ENCODE measurements at places on chromosomes 16 and 17.

DNA sequence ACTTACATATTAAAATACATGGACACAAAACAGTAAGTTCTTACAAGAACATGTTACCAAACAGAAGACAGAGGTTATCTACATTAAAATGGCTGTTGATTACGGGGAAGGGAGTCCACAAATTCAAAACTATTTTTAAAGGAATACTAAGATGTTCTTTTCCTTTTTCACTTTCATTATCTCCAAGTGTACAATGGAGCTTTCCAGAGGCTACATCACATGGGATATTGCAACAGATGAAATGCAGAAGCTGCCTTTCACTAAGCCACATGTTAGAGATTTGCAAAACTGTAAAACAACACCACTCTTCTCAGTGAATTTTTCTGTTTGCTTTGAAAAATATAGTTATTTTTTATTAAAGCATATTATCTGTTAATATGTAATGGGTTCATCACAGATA, 53.6 kb downstream of the XPO6 start:
- DNase-seq = no peak

DNA sequence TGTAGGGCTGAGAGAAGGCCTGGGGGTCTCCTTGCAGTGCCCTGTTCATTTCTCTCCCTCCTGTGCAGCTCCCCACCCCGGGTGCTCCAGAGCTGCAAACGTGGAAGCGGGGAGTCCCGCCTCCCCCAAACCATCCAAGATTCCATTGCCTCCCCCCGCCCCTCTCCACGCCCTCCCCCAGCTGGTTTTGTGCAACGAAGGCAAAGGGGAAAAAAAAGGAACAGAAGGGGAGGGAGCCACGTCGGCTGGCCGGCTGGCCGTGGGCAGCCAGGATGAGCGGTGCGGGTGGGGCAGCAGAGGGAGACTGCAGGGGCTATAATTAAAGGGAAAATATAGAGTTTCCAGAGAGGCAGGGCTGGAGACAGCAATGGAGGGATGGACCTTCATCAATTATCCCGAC, 1.7 kb upstream of the COL1A1 start:
- no peak for DNase-seq

DNA sequence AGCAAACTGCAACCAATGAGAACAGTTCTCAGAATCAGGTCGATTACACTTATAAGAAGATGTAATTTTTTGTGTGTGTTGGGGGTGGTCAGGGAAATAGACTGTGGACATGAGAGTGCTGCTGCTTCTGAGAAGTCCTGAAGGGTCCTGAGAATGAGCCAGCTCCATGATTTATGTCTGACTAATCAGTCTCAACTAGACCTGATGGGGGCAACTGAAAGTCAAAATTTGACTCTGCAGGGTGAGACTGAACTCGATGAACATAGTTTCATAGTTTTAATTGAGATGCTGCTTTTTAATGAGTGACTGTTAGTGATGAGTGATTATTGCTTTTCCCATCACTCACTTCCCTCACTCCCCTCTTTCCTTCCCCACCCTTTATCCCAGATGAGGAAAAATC, 37.3 kb downstream of the SMARCE1 start:
- DNase-seq = no peak

- DNase-seq = no peak
Measured at GRCh38 chr17:61393904-61394629, 5.6 kb upstream of the TBX2 start.

DNA sequence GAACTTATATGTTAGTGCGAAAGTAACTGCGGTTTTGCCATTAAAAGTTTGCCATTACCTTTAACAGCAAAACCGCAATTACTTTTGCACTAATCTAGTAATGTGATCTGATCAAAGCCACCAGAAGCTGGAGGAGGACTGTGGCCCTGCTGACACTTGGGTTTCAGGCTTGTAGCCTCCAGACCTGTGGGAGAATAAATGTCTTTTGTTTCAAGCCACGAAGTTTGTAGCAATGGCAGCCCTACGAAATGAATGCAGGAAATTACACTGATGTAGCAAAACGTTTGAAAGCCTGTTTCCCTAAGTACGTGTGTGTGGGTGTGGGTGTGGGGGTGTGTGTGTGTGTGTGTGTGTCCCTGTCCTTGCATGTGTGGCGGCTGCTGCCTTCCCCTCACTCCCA, 66.6 kb downstream of the WSB1 start:
- no peak for DNase-seq

GRCh38 chr17:5419959-5420653, at the start of gene RPAIN:
Gene RPAIN, plus strand, starts transcription at chr17:5420182. Its CDS starts 29 bp downstream, at chr17:5420211.
- DNase-seq = peak; percentile 80

- DNase-seq = no peak
Measured at GRCh38 chr17:800446-801242, 18.5 kb downstream of the MRM3 start.

GRCh38 chr16:84552135-84552534, 47.7 kb upstream of the MEAK7 start:
- no peak for DNase-seq

DNA sequence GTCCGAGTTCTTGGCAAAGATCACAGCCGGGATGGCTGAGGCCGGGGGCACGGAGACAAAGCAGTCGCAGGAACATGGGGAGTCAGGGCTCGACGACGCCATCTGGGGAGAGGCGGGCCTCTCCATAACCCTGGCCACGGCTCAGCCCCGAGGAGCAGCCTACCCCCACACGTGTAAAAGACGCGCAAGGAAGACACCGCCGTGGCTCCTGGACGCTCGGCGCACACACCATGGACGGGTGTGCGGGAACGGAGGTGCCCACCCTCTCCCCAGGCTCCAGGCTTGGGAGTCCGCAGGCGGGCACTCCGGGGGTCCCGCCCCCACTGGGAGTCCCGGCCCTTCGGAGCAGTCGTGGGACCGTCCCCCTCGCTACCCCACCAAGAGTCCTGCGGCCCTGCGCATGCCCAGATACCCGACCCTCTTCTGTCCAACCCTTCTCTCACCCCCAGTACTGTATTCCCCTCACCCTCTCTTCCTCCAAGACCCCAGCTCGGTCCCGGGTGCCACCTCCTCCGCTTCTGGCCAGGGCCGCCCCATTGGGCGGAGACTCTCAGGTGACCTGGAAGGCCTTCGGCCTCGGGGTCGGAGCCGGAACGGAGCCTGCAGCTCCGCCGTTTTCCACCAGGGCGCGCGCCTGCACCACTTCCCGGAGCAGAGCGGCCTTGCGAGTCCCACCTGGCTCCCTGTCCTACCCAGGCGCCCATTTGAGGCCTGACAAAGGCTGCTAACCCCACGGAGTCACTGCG, at the start of gene SCRN2:
Gene SCRN2 (minus strand): TSS at position 532 of the 746 bp plus-strand sequence. CDS start 430 bp downstream, at position 102.
- peak; percentile 88 for DNase-seq

- DNase-seq = no peak
Measured at GRCh38 chr17:29214215-29215146, 32.2 kb upstream of the CRYBA1 start.

DNA sequence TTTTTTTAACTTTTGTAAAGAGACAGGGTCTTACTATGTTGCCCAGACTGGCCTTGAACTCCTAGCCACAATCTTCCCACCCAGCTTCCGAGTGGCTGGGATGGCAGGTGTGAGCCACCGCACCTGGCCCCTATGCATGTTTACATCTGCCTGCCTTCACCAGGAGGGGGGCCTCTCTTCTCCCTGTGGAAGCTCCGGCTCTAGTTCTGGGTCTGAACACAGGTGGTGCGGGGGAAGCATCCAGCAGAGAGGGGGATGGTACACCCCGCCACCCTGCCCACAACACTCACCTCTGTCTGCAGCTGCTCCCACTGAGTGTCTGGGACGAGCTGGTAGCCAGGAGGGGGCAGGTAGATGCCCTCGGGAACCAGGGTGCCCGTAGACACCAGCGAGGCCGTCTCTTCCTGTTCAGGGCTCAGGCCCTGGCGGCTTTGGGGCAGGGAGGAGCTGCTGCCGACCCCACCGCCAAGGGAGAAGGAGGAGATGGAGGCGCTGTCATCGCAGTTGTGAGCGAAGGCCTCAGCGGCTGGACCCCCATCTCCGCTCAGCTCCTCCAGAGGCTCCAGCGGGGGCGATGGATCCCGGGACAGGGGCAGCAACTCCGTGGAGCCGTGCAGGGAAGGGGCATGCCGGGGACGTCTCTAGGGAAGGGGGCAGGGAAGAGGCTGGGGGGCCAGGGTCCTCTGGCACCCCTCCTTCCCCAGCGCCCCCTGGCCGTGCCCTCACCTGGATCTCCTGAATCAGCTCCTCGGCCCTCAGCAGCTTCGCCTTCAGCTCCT, 10.9 kb downstream of the RABEP2 start:
- no peak for DNase-seq

DNA sequence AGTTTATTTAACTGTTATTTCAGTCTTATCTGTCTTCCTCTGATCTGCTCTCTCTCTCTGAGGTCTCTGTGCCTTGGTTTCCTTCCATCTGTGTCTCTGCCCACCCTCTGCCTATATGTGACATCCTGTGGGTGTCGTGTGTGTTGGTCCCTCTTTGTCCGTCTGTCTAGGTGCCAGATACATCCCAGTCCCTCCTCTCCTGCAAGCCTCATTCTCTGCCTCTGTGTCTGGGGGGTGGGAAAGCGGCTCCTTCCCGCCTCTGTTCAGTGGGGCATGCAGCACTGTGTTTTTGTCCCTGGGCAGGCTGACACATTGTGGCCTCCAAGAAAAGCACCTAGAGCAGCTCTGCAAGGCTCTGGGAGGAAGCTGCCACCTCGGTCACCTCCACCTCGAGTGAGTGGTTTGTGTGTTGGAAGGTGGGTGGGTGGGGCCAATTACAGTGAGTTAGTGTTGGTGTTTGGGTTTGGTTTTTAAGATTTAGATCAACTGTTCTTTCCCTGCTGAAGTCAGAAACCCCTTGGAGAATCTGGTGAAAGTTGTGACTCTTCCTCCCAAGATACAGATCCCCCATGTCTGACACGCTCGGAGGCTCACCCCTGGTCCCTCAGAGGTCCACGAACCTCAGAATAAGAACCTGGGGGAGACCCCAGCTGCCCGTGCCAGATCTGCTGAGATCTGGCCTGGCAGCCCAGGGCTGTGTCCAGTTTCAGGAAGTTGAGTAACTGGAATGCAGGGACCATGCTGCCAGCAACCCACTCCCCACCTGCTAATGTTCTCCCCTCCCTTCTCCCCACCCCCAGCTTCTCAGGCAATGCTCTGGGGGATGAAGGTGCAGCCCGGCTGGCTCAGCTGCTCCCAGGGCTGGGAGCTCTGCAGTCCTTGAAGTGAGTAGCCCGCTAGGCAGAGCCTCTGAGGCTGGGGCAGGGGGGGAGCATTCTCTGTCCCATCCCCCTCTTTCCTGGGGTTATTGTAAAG, 50.9 kb upstream of the CPNE2 start:
- peak; percentile 71 for DNase-seq

GRCh38 chr16:50534556-50534955, 13.6 kb upstream of the NKD1 start:
- DNase-seq = no peak

GRCh38 chr16:49698453-49698815, 157.5 kb downstream of the ZNF423 start:
- no peak for DNase-seq

DNA sequence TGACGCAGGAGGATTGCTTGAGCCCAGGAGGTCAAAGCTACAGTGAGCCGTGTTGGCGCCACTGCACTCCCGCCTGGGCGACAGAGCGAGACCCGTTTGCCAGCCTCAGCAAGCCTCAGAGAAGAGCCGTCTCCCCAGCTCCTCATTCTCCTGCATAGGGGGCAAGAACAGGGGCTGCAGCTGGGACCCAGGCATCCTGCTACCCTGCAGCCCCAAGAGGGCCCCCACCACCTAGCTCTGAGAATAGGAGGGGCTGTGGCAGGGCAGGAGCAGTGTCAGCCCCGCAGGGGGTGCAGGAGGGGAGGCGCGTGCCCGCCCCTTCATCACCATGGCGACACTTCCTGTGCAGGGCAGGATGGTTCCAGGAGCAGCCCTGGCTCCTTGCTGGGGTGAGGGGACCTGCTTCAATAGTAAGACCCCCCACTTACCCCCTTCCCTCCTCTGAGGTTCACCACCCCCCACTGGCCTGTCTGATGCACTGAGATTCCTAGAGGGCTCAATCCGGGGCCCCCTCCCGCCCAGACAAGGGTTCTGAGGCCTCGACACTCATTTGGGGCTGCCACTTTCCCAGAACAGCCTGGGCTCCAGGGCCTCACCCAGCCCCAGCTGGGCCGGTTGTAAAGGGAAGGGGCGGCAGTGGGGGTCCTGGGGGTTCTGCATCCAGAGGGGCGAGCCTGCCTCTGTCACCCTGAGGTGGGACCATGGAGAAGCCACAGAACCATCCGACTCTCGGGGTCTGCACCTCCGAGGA, 20.2 kb downstream of the VASN start:
- DNase-seq = no peak

DNA sequence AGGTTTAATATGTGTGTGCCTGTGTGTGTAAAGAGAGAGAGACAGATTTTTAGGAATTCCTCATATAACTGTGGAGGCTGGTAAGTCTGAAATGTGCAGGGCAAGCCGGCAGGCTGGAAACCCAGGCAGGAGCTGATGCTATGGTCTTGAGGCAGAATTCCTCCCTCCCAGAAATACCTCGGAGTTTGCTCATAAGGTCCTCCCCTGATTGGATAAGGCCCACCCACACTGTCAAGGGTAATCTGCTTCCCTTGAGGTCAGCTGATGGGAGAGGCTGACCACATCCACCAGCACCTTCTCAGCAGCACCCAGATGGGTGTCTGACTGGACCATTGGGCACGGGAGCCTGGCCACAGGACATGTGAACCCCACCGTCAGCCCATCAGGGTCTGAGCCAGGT, 42.4 kb downstream of the C16orf95 start:
- DNase-seq = no peak

GRCh38 chr17:78138204-78139060, 7.8 kb upstream of the C17orf99 start:
- no peak for DNase-seq

DNA sequence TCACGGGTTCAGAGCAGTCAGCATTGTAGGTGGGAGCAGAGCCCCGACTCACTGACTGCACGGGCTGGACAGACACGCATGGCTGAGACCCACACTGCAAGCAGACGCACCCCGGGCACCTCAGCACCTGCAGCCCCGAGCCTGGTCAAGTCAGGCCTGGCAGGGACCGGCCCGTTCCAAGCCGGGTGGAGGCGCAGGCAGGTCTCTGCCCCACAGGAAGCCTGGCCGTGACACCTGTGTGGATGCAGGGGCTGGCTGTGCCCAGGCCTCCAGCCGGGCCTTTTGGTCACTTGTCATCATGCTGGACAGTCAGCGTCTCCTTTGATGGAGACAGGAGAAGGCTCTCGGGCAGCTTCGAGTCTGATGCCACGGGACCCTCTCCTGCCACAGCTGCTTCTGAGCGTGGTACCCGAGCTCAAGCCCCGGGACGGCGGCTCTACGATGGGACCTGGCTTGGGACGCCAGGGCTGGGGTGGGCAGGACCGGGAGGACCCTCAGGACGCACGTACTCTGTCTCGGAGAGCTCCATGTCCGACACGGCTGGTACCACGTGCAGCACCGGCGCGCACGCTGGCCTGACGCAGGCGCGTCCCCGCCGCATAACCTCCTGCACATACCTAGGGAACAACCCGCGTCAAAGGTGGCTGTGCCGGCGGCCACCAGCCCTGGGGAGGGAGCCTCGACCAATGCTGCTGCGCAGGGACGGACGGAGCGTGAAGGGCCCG, 7.9 kb downstream of the PDIA2 start:
- no peak for DNase-seq
